Aorta (tissue), 5 donors: ENCODE measurements at places on chromosomes 11 and 22.

DNA sequence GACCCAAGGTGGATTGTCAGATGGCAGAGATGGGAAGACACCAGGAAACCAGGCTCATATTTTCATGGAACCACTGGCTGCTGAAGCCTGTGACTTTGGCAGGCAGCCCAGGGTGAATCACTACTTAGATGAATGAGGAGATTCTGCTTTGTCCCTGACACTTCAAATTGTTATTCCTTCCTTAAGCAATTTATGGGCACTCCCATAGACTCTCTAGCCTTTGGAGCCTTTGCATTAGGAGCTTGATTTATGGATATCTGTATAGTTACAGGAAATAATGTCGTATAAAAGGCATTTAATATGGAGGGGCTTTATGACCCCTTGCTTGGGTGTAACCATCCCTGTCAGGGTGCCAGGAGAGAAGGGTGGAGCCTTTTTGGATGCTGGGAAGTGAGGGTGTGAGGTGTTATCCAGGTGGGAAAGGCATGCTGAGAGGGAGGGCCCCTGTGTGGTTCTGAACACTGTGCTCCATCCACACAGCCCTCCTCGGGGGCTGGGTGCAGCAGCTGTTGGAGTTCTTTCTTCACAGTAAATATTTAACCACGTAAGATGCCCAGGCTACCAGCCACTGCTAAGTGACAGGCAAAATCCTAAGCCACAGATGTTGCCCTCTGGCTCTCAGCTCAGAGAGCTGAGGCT is 35.3 kb downstream of the IL18 start:
- H3K4me3 ChIP-seq: no peak overlapping the region
- no peaks in the 10 kb centered on the region for H3K4me1 ChIP-seq
- H3K27ac ChIP-seq: no peak overlapping the region
- peak; percentile 80 for DNase-seq
- no peaks in the 10 kb centered on the region for H3K27me3 ChIP-seq

- no peak overlapping the region for H3K4me3 ChIP-seq
- no peaks in the 10 kb centered on the region for H3K36me3 ChIP-seq
- H3K27ac ChIP-seq: no peak overlapping the region
- DNase-seq: no peak
- no peaks in the 10 kb centered on the region for H3K27me3 ChIP-seq
Measured at GRCh38 chr11:81839976-81840375, 893.7 kb downstream of the FAM181B start.

DNA sequence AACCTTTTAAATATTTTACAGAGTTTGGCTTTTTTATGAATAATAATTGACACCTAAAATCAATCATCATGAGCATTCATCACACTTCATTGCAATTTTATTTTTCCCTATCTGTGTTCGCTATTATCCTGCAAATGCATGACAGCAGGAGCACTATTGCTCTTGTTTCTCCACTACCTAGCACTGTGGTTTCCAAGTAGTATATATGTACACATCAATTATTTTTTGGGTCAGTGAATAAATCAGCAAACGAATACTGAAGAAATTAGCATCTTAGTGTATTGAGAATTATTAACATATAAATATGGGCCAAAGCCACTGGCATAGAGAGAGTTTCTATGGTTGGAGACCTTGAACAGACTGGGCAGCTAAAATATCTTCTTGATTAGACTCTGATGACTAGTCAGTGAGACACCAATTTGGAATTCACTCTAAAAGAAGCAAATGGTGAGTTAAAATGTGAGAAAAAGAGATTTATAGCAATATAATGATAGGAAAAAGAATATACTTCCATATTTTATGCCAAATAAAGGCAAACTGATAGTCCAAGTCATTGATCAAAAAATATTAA is 731.1 kb upstream of the LUZP2 start:
- no peak overlapping the region for H3K4me3 ChIP-seq
- no peaks in the 10 kb centered on the region for H3K27me3 ChIP-seq
- no peaks in the 10 kb centered on the region for H3K4me1 ChIP-seq
- DNase-seq: no peak
- H3K36me3 ChIP-seq: no peaks in the 10 kb centered on the region
- H3K27ac ChIP-seq: no peak overlapping the region

- no peak overlapping the region for H3K4me3 ChIP-seq
- H3K27ac ChIP-seq: no peak overlapping the region
- DNase-seq: no peak
Measured at GRCh38 chr11:19368726-19369375, 128.1 kb upstream of the E2F8 start.

- H3K27me3 ChIP-seq: no peaks in the 10 kb centered on the region
- no peaks in the 10 kb centered on the region for H3K36me3 ChIP-seq
- DNase-seq: no peak
- peak overlapping the region; percentile 50 for H3K4me3 ChIP-seq
Measured at GRCh38 chr11:59669611-59670009, 773 bp upstream of the PATL1 start.

DNA sequence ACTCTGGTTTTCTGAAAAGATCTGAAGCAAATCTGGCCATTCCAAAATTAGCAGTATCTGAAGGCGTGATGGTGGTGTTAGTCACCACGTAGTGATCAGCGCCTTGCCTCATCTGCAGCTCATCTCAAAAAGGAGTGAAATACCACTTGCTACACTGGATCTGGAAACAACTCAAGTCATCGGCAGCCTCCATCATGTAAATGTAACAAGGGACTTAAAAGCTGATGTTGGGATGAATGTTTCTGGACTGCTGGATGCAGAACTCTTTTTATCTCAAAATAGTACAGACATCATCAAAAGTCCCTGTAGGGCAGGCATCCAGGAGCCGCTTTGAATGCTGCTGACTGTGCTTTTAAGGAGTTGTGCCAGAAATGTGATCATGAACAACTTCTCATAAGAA is 14.1 kb upstream of the APLP2 start:
- H3K27ac ChIP-seq: no peak overlapping the region
- H3K4me3 ChIP-seq: no peak overlapping the region

- no peak overlapping the region for H3K4me3 ChIP-seq
- H3K36me3 ChIP-seq: no peaks in the 10 kb centered on the region
- H3K4me1 ChIP-seq: no peaks in the 10 kb centered on the region
- no peaks in the 10 kb centered on the region for H3K27me3 ChIP-seq
- no peak for DNase-seq
Measured at GRCh38 chr11:68621826-68622225, 62.5 kb upstream of the GAL start.

DNA sequence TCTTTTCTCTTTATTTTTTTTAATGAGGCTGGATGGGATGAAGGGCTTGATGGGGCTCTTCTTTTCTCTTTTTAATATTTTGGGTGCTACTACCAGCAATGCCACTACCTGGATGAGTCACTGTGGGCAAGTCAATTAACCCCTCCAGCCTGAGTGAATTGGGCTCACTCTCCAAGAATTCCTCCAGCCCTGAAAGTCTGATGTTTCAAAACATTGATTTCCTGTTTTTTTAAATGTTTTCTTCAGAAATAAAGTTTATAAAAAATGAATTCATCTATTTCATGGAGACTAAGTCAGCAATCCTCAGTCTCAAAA is 812 bp upstream of the OR5A2 start:
- H3K4me3 ChIP-seq: no peak overlapping the region
- no peaks in the 10 kb centered on the region for H3K4me1 ChIP-seq
- peaks cover 2% of the 10 kb centered on the region for H3K27me3 ChIP-seq

- DNase-seq: no peak
- H3K27ac ChIP-seq: no peak overlapping the region
- H3K27me3 ChIP-seq: no peaks in the 10 kb centered on the region
Measured at GRCh38 chr22:41742918-41743317, 43.6 kb downstream of the MEI1 start.

GRCh38 chr11:118939953-118940598 is 14.3 kb upstream of the BCL9L start:
- H3K4me1 ChIP-seq: no peaks in the 10 kb centered on the region
- no peak overlapping the region for H3K27ac ChIP-seq

DNA sequence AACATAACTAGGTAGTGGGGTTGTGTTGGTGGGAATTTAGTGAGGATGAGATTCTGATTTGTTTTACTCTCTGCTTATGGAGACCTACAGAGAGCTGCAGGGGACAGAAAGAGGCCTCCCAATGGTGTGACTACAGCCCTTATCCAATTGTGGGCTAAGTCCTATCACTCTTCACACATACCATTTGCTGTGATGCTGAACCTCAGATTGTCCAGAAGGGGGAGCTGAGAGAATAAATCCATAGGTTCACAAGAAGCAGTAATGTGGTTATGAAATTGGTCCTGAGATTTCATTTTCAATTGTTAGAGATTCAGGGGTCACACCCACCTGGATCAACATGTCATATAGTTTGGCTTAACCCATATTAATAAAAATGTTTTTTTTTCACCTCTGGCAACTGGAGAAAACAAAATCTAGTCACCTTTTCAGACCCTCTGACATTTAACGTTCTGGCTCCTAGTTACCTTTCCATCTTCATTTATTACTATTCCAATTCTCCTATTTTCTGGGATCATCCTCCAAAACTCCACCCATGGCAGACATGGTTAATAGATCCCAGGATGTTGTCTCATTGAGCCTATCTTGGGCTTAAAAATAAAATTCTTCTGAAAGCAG is 53.3 kb upstream of the PTPN5 start:
- H3K27ac ChIP-seq: no peak overlapping the region
- DNase-seq: no peak
- no peaks in the 10 kb centered on the region for H3K4me1 ChIP-seq
- H3K27me3 ChIP-seq: no peaks in the 10 kb centered on the region

- H3K27me3 ChIP-seq: no peaks in the 10 kb centered on the region
- no peak for DNase-seq
- no peak overlapping the region for H3K4me3 ChIP-seq
Measured at GRCh38 chr11:10023212-10023611, 270.8 kb downstream of the SBF2 start.

- H3K4me3 ChIP-seq: no peak overlapping the region
- H3K27me3 ChIP-seq: no peaks in the 10 kb centered on the region
- no peaks in the 10 kb centered on the region for H3K4me1 ChIP-seq
- no peak overlapping the region for H3K27ac ChIP-seq
- DNase-seq: no peak
Measured at GRCh38 chr22:43910178-43910695, 13.4 kb upstream of the PNPLA3 start.

- H3K27ac ChIP-seq: no peak overlapping the region
- no peaks in the 10 kb centered on the region for H3K27me3 ChIP-seq
- H3K4me1 ChIP-seq: no peaks in the 10 kb centered on the region
- H3K36me3 ChIP-seq: no peaks in the 10 kb centered on the region
- H3K4me3 ChIP-seq: no peak overlapping the region
- no peak for DNase-seq
Measured at GRCh38 chr22:30481711-30482110, 9.9 kb upstream of the SEC14L3 start.

DNA sequence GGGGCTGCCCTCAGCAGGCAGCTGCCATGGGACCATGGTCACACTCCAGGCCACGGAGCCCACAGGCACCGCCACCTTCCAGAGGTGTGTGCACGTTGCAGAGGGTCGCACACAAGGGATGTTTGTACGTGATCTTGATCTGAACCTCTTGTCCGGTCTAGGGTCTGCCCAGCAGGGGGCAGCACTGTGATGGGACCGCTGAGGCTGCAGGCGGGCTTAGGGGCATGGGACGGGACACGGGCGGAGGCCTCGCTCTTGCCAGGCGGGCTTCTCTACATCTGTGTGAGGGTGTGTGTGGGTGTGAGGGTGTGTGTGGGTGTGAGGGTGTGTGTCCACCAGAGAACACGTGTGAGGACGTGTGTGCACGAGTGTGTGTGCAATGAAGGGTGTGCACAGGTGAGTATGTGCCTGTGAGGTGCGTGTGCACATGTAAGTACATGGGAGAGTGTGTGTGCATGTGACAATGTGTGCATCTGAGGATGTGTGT is 52.4 kb downstream of the CACNA1I start:
- no peaks in the 10 kb centered on the region for H3K36me3 ChIP-seq
- H3K4me1 ChIP-seq: no peaks in the 10 kb centered on the region
- no peak overlapping the region for H3K27ac ChIP-seq

DNA sequence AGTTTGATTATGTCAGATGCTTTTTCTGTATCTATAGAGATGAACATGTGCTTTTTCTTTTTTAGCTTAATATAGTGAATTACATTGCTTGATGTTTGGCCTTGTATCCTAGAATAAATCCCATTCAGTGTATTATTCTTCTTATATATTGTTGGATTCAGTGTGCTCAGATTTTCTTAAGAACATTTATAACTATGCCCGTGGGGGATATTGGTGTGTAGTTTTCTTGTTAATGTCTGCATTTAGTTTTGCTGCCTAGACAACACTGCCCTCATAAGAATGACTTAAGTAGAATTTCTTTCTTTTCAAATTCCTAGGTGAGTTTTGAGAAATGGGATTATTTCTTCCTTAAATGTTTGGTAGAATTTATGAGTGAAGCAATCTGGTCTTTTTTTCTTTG is 98.5 kb downstream of the TMEM135 start:
- H3K27ac ChIP-seq: no peak overlapping the region
- no peak for DNase-seq
- no peak overlapping the region for H3K4me3 ChIP-seq
- no peaks in the 10 kb centered on the region for H3K36me3 ChIP-seq
- H3K27me3 ChIP-seq: no peaks in the 10 kb centered on the region

- H3K36me3 ChIP-seq: no peaks in the 10 kb centered on the region
- no peak for DNase-seq
- H3K27ac ChIP-seq: no peak overlapping the region
- H3K4me1 ChIP-seq: no peaks in the 10 kb centered on the region
- H3K4me3 ChIP-seq: no peak overlapping the region
Measured at GRCh38 chr11:69878144-69878883, 59.1 kb upstream of the FGF3 start.

DNA sequence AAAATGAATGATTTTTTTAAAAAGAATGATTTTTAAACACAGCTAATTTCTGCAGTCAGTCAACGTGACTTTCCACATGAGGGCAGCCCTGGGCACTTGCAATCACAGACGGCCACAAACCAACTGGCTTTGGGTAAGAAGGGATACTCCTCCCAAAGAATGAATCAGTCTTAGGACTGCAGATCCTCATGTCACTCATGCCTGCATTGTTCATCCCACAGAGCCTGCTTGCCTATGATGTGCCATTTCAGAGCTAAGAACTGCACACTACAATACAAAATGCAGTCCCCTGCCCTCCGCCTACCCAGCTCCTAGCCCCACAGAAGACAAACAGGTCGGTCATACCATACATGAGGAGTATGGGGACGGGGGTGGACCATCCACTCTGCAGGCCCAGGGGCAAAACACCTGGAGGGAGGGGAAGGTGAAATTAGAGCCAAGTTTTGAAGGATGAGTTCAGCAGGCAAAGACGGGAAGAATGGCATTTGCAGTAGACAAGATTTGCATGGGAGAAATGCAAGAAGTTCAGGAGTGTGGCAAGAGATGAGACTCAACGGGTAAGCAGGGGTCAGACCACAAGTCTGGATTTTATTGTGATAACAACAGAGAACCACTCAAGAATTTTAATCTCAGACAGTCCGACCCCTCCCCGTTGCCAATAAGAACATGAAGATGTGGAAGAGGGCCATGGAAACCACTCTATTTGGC is 24.7 kb downstream of the PACSIN2 start:
- no peaks in the 10 kb centered on the region for H3K27me3 ChIP-seq
- H3K36me3 ChIP-seq: no peaks in the 10 kb centered on the region
- DNase-seq: peak; percentile 69
- H3K27ac ChIP-seq: no peak overlapping the region
- H3K4me1 ChIP-seq: peaks cover 9% of the 10 kb centered on the region

GRCh38 chr11:81165164-81165563 is 1568.5 kb downstream of the FAM181B start:
- H3K27me3 ChIP-seq: no peaks in the 10 kb centered on the region
- H3K4me1 ChIP-seq: no peaks in the 10 kb centered on the region
- no peak overlapping the region for H3K4me3 ChIP-seq
- DNase-seq: no peak
- H3K36me3 ChIP-seq: no peaks in the 10 kb centered on the region
